ENCODE measurements at places on chromosomes 7 and 10.

DNA sequence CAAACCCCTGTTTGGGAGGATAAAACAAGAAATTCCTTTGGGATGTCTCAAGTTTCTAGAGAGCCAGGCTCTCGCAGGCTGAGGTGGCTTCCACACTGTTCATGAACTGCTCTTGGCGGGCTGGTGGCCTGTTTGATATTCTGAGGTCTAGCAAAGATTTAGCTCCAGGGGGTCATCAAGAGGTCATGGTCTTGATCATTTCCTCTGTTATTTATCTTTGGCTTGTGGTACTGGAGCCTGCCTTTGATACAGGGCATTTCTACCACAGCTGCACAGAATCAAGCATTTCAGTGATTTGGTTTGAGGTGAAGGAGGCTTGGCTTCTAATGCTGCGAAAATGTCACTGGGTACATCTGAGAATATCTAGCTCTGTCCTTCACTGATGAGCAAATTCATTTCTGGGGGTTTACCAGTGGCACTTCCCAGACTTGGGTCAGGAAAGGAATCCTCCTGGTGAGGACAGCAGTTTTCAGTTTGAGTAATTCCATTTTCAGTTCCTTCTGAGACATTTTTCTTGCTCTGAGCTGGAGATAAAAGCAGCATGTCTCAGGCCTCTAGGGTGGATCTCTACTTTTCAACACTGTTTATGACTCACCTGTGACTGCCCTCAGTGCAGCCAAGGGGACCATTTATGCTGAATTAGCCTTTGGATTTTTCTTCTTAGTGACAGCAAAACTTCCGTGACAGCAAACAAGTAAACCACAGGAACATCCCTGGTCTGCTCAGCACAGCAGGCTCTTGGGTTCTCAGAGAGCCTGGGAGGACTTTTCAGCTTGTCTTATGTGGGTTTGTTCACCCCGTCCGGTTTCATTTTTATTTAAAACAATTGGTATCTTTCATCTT lies 312.0 kb downstream of the RNLS start:
- DNase-seq, result peak; percentile 6

DNA sequence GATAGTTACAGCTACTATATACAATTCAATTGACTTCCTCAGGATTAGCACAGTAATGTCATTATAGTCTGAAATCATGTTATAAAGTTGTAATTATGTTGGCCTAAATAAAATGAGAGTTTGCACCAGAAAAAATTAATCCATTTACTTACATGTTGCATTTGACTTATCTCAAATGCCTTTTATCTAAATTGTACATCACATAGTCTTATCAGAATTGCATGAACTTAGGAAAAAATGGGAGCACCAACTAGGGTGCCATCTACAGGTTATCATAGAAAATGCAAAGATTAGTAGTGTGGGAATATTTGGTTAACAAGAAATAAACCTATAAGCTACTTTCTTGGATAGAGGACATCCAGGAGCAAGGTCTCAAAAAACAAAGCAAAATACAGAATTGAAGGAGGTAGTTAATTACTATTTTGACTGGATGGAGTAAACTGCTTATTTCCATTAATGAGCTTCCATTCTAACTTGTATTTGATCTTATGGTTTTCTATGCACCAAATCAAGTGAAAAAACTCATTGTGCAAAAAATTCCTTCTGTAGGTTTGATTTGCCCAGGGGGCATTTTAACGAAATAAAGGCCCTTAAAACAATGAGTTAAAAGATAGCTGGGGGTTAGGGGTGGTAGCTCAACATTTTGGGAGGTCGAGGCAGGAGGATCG lies 60.0 kb upstream of the ORC5 start:
- DNase-seq, result no peak

- DNase-seq, result no peak
Observed at GRCh38 chr10:77770868-77771175, 133.2 kb upstream of the KCNMA1 start.

GRCh38 chr10:49120911-49121310 lies 5.6 kb upstream of the VSTM4 start:
- no peak for DNase-seq

DNA sequence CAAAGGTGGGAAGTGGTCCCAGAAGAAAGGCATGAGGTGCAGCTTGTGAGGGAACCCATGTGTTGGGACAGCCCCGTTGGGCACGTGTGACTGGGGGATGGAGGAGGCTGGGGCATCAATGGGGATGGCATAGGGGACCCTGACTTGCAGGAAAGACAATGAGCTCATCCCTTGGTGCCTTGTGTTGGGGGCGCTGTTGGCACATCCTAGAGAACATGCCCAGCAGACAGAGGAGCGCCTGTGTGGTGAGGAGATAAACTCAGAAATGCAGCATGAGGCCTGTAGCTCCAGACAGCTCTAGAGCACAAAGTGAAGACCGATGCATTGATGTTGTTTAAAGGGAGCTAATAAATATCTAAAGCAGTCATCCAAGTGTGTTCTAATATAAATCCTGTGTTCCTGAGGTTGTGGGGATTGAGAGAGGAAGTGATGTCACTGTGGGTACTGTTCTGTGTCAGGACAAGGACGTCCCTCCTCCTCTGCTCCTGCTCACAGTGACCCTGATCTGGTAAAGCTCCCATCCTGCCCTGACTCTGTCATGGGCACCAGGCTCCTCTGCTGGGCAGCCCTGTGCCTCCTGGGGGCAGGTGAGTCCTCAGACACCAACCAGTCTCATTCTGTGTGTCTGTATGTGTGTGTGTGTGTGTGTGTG lies 126.1 kb upstream of the PRSS58 start:
- DNase-seq, result no peak

- DNase-seq, result no peak
Observed at GRCh38 chr7:75639886-75640190, 98.9 kb downstream of the HIP1 start.

DNA sequence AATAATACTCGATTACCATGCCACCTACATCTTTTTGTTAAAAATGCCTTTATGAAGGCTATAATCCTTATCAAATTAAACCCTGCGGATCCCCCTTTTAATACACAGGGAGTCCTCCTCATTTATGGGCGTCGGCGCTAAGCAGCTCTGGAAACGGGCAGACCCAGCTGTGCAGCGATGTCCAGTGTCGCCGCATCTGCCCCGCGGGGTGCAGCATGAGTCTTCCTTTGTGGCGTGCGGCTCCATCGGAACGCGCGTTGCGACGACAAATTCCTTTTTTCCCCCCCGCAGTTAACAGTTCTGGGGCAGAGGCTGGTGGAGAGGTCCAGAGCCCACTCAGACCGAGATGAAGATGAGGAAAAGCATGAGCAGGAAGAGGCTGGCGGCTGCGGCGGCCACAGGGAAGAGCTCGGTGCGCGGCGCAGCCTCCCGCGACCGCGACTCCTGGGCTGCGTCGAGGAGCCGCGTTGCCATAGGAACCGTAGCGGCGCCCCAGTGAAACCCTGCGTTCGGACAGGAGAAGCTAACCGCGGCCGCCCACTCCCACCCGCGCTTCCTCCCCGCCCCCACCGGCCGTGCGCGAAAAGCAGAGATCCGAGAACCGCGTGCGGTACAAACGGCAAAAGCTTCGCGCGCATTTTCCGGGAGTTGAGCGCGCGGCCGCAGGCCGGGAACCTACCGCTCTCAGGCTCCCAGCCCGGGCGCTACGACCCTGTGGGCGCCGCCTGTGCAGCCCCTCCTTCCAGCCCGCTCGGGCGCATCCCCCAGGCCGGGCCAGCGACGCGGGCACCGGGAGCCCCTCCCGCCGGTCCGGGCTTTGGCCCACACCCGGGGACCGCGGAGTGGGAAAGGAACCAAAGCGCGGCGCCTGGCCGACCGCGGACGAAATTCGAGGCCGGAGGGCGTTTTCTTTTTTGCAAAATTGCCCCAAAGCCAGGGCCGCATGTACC lies 130.6 kb downstream of the SPAG6 start:
- peak; percentile 28 for DNase-seq

DNA sequence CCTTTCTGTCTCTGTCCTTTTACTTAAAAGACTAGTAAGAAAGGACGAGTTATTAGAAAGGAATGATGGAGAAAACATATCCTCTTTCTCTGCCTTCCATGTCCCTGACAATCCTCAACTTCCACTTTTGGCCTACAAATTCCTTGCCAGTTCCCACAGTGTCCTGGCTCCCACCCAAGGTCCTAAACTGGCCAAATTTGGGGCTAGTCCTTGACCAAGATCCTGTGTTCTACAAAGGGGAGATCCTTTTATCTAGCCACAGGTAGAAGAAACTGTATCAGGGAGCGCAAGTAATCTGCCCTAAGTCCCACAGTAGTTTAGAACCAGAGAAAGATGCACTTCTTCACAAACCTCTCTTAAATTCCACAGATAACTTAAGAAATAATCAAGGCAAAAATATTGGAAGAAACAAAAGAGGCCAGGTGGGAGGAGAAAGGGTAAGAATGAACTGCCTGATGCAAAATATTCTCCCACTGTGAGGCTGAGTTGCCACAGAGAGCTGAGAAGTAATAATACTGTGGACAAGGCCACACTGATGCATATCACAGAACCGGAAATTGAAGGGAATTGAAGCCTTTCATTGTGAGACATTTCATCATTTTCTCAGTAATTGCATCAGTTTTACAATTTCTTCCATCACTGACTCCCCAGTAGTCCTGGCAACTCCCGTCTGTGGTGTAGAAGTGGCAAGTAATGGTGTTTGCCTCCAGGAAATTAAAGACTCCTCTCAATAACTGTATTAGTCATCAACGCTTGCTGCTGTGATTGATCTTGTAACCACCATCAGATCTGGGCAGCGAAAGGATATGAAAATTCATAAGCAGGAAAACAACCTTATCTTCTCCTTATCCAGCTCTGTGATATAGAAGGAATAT lies 47.2 kb downstream of the DNAJC12 start:
- DNase-seq, result no peak

DNA sequence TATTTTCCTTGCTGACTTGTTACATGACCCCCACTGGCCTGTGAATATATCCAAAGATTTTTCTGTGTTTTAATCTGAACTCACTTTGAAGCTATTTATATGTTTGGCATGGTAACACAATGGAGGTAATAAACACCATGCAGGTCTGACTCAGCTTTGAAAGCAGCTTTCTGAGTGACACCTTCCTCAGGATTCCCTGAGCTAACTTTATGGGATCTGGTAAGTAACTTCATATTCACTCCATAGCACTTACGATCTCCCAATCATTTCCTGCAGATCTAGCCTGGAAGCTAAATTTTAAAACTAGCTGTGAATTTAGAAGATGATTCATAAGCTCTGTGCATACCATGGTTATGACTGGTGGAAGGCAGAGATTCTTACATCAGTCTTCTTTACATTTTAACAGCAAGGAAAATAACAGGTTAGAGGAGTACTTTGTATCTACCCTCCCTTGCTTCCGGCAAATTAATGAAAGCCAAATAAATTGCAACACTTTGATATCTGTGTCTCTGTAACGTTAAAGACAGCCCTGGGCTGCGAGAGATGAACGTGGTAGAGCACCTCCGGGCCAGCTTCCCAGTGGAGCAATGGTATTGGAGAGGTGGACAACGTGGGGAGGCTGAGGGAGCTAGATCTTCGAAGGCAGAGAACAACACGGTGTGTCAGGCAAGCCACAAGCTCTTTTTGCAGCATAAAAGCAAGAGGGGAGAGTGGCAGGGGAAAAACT lies 170.2 kb upstream of the KLF14 start:
- no peak for DNase-seq

DNA sequence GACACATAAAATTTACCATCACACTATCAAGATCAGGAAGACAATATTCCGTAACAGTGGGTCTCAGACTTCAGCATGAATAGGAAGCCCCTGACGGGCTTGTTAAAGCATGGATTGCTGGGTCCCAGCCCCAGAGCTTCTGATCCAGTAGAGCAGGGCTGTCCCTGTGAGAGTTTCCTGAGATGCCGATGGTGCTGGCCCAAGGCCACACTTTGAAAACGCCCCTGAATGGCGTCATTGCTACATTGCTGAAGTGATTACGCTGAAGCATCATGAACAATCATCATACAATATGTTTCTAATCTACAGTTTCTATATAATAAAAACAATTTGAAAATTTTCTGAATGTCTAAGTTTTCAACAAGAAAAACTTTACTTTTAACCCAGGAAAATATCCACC lies 38.0 kb upstream of the TMEM72 start:
- DNase-seq, result no peak

DNA sequence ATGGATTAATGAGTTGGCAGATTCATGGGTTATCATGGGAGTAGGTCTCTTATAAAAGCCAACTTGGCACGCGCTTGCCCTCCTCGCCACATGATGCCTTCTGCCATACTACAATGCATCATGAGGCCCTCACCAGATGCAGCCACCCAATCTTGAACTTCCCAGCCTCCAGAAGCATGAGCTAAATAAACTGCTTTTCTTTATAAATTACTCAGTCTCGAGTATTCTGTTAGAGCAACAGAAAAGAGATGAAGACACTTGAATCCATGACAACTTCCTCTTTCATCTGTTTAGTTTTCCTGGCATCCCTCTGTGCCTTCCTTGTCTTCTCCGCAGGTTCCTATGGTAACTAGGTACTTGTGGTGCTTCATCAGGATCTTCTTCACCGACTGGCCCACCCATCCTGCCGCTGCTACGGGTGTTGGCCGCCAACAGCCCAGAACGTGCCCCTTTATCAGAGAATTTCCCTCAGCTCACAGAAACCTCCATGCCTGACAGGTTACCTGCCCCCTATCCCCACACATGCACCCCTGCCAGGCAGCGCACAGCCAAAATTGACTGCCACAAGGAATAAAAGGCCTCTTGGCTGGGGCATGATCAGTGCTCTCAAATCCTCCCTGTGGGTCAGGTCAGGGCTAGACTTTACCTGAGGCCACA lies 28.0 kb upstream of the PPIF start:
- DNase-seq, result no peak

GRCh38 chr7:148242294-148242821 lies 348.2 kb upstream of the C7orf33 start:
- DNase-seq, result no peak
